ENCODE measurements at places on chromosomes 13 and 19. TPM values are rescaled to one million over a fixed set of nuclear protein-coding genes. Genes with fewer than 3 reads are reported as not detected.

GRCh38 chr13:90185734-90186133, 1161.8 kb upstream of the MIR17HG start:
- no peak overlapping the region for H3K27ac ChIP-seq
- no peak overlapping the region for H3K4me3 ChIP-seq
- no peak for DNase-seq
- no peaks in the 10 kb centered on the region for H3K36me3 ChIP-seq

- peaks cover 12% of the 10 kb centered on the region for H3K4me1 ChIP-seq
- no peak for DNase-seq
- peaks cover 36% of the 10 kb centered on the region for H3K27me3 ChIP-seq
- no peaks in the 10 kb centered on the region for H3K36me3 ChIP-seq
- no peak within 1 kb of the TSS for H3K4me3 ChIP-seq
- no peak within 1 kb of the TSS for H3K27ac ChIP-seq
Observed at GRCh38 chr19:10010247-10010691, at the start of gene COL5A3. Gene COL5A3, minus strand, starts transcription at chr19:10010504. Its CDS starts 119 bp downstream, at chr19:10010385.

ZNF420 gene
- total RNA-seq = 5.5 TPM

GRCh38 chr19:18053576-18054219, 33.0 kb downstream of the IL12RB1 start:
- no peak overlapping the region for H3K27ac ChIP-seq
- peaks cover 20% of the 10 kb centered on the region for H3K4me1 ChIP-seq
- H3K4me3 ChIP-seq = no peak overlapping the region
- H3K36me3 ChIP-seq = peaks cover 4% of the 10 kb centered on the region

LGALS4 gene
- total RNA-seq = 1.6 TPM

DNA sequence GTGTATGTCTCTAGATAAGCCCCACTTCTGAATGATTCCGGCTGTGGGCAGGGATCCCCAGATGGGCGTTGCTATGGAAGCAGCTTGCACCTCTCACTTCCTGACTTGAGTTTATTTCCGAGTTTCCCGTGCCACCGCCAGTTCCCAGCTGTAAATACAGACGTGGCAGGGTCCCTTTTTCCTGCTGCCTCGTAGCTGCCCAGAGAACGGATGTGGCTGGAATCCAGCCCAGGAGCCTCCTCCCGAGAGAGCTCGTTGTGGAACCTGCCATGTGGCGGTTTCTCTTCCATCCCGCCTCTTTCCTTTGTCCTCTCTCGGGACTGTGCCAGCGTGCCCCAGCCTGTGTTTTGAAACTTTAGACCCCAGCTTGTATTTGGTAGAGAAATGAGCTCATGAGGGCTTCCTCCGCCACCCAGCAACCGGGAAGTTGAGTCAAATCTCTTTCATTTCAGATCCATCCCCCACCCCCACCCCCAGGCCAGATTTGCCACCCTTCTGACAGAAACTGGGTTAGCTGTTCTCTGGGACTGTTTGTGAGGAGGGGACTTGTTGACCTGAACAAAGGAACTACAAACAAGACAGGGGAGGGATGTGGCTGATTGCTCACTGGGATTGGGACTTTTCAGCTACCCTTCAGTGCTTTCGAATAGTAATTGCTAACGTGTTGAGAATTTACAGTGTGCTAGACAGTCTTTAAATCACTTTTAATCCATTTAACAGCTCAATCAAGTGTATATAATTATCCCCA, 96.6 kb downstream of the SIPA1L3 start:
- H3K36me3 ChIP-seq = no peaks in the 10 kb centered on the region
- H3K4me3 ChIP-seq = no peak overlapping the region
- DNase-seq = no peak
- no peak overlapping the region for H3K27ac ChIP-seq

DNA sequence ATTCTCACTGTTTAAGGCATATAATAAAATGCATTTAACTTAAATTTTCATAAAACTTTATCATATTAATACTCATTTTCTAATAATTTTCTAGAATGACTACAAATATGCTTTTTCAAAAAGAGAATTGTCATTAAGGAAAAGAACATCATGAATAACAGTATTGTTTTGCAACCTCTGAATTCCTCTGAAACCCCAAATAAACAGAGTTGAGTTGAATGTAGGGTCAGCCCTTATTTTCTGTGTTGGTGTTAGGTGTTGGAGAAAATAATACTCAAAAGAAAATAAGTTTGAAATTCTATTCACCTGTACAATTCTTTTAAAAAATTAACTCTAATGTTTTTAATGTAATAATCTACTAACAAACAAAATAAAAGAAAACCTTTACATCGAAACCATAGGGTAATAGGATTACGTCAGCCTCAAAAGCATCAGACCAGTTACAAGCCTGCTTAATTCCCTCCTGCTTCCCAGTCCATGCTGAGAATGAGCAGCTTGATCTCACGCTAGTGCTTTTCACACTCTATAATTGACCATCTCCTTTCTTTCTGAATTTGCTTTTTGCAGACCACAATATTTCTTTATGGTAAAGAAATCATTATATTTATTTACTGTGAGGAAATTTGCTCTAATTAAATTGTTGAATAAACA, 160.9 kb downstream of the PCDH9 start:
- H3K27me3 ChIP-seq = no peaks in the 10 kb centered on the region
- no peak overlapping the region for H3K27ac ChIP-seq
- DNase-seq = no peak
- no peaks in the 10 kb centered on the region for H3K36me3 ChIP-seq
- H3K4me1 ChIP-seq = no peaks in the 10 kb centered on the region
- H3K4me3 ChIP-seq = no peak overlapping the region

DNA sequence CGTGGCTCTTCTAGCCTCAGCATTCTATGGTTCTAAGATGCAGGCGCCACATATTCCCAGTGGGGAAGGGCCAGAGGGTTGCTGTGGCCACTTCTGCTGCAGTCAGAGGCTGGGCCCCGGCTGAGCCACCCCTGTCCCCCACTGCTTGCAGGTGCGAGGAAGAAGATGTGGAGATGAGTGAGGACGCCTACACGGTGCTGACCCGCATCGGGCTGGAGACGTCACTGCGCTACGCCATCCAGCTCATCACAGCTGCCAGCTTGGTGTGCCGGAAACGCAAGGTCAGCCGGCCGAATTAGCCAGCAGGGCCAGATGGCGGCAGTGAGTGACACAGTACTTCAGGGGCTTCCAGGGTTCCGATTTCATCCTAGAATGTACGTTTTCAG, 2.0 kb downstream of the LHB start:
- H3K4me3 ChIP-seq = no peak overlapping the region
- no peak for DNase-seq
- peaks cover 8% of the 10 kb centered on the region for H3K27me3 ChIP-seq
- H3K36me3 ChIP-seq = peaks cover 35% of the 10 kb centered on the region
- H3K4me1 ChIP-seq = peaks cover 11% of the 10 kb centered on the region

OR10H1 gene
- total RNA-seq = not detected

AMH gene
- 4.3 TPM for total RNA-seq

ZNF443 gene
- total RNA-seq = 4.3 TPM

DNA sequence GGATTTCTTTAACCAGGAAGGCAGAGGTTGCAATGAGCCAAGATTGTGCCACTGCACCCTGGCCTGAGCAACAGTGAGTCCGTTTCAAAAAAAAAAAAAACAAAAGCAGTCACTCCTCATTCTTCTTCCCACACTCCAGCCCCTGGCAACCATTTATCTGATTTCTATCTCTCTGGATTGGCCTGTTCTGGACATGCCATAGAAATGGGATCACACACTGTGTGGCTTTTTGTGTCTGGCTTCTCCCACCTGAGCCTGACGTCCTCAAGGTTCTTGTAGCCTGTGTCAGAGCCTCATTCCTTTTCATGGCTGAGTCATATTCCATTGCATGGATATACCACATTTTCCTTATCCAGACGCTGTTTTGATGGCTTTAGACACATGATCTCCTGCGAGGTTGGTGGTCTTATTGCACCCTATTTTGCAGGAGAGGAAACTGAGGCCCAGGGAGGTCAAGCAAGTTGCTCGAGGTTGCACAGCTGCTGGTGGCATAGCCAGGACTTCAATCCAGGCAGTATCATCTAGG, 15.8 kb upstream of the FEM1A start:
- no peaks in the 10 kb centered on the region for H3K36me3 ChIP-seq
- no peak for DNase-seq
- H3K4me3 ChIP-seq = no peak overlapping the region
- H3K27me3 ChIP-seq = peaks cover 2% of the 10 kb centered on the region
- H3K4me1 ChIP-seq = no peaks in the 10 kb centered on the region

GRCh38 chr13:21584973-21585592, 18.9 kb downstream of the MICU2 start:
- no peak for DNase-seq
- H3K36me3 ChIP-seq = peaks cover 25% of the 10 kb centered on the region
- H3K27ac ChIP-seq = no peak overlapping the region
- H3K4me1 ChIP-seq = peaks cover 19% of the 10 kb centered on the region
- no peak overlapping the region for H3K4me3 ChIP-seq
- no peaks in the 10 kb centered on the region for H3K27me3 ChIP-seq

DNA sequence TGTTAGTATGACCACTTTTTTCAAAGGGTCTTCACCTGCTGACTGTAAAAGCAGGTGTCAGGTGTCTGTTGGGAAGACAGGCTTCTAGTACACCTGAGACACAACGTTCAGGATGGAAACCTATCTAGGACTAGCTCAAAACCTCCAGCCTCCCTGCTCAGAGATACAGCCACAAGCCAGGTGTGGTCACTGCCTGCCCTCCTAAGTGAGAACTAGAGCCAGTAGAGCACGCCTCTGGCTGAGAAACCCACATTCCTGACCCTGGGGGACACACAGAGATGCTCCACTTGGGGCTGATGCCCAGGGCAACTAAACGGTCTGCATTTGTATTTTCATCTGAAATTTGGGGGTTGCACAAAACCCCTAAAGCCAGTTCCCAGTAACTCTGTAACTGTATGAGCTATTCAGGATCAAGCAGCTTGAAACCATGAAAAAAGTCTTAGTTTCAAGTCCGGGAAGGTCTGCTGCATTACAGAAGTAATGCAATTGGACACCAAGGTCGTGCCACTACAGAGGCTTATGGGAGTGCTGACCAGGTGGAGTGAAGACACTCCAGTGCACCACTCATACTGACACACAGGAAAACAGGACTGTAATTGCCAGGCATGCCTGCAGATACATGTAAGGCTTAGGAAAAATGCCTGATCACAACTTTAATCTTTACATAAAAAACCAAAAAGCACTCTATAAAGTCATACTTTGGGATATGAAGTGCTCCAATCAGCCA, 27.8 kb downstream of the ANKRD10 start:
- peaks cover 6% of the 10 kb centered on the region for H3K36me3 ChIP-seq
- DNase-seq = no peak
- peaks cover 12% of the 10 kb centered on the region for H3K4me1 ChIP-seq
- H3K4me3 ChIP-seq = no peak overlapping the region
- H3K27ac ChIP-seq = no peak overlapping the region

CDC37 gene
- total RNA-seq = 300 TPM

PEAK3 gene
- 0.18 TPM for total RNA-seq

GRCh38 chr13:70747262-70747661, 639.0 kb upstream of the KLHL1 start:
- DNase-seq = no peak
- H3K36me3 ChIP-seq = no peaks in the 10 kb centered on the region
- no peak overlapping the region for H3K27ac ChIP-seq
- H3K4me1 ChIP-seq = no peaks in the 10 kb centered on the region
- no peak overlapping the region for H3K4me3 ChIP-seq
- H3K27me3 ChIP-seq = no peaks in the 10 kb centered on the region

UBL3 gene
- total RNA-seq = 8.5 TPM

GRCh38 chr13:46313024-46313423, 74.0 kb downstream of the RUBCNL start:
- H3K27me3 ChIP-seq = no peaks in the 10 kb centered on the region
- peaks cover 19% of the 10 kb centered on the region for H3K4me1 ChIP-seq
- no peak overlapping the region for H3K4me3 ChIP-seq
- no peak overlapping the region for H3K27ac ChIP-seq
- peaks cover 52% of the 10 kb centered on the region for H3K36me3 ChIP-seq

NLRP12 gene
- total RNA-seq = not detected

- peaks cover 15% of the 10 kb centered on the region for H3K4me1 ChIP-seq
- no peak overlapping the region for H3K27ac ChIP-seq
- no peaks in the 10 kb centered on the region for H3K36me3 ChIP-seq
- H3K27me3 ChIP-seq = peaks cover 21% of the 10 kb centered on the region
- no peak for DNase-seq
Observed at GRCh38 chr13:51063909-51064308, 47.2 kb downstream of the C13orf42 start.

DNA sequence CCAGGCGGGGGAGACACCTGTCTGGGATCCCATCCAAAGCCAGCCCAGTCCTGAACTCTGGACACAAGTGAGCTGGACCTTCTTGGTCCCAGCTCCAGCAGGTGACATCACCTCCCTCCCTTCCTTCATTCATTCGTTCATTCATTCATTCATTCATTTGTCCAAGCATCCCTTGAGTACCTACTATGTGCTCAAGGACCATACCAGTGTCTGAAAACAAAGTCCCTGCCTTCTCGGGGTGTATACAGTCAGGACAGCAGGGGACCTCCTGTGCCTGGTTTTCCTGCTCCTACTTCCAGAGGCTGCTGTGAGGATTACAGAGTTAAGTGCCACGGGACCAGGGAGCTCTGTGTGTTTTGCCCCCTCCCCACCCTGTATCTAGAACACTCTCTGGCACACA, 14.0 kb downstream of the ACER1 start:
- no peak overlapping the region for H3K27ac ChIP-seq
- no peak for DNase-seq
- H3K4me1 ChIP-seq = no peaks in the 10 kb centered on the region
- H3K36me3 ChIP-seq = no peaks in the 10 kb centered on the region
- no peaks in the 10 kb centered on the region for H3K27me3 ChIP-seq

- H3K27me3 ChIP-seq = no peaks in the 10 kb centered on the region
- H3K4me1 ChIP-seq = no peaks in the 10 kb centered on the region
- no peak overlapping the region for H3K27ac ChIP-seq
Observed at GRCh38 chr19:30896554-30896953, 452.7 kb downstream of the TSHZ3 start.

DNA sequence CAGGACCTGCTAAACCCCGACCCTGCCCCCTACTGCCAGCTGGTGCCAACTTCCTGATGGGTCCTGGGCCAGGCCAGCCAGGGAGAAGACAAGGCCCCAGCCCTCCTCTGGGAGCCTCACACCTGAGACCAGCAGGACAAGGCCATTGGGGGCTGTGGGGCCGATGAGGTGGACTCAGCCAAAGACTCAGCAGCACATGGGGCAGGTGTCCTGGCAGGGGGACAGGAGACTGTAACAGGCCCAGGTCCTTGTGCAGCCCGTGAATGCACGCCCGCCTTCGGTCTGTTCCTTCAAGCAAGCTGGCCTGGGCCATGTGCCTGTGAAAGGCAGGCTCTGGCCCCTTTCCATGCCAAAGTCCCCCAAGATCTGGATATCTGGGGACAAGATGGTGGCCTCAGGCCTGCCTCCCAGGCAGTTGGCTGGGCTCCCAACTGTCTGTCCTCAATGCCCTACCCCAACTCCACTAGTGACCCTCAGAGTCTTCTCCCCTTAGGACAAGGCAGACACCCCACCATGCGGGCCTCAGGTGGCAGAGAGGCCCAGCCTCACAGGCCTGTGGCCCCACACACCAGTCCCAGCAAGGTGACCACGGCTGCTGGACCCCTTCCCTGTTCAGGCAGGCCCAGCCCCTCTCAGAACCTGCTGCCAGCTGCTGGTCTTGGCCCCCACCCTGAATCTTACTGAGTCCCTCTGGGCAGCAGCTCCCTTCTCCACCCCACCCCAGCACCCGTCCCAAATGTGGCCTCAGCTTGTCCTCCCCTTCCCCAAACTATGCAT, 12.3 kb downstream of the CEACAM19 start:
- H3K4me3 ChIP-seq = no peak overlapping the region
- DNase-seq = no peak
- H3K27ac ChIP-seq = no peak overlapping the region
- peaks cover 7% of the 10 kb centered on the region for H3K4me1 ChIP-seq
- peaks cover 3% of the 10 kb centered on the region for H3K27me3 ChIP-seq

GEMIN7 gene
- total RNA-seq = 49.4 TPM

Data from activated T-helper 2 cell treated with anti-CD3 and anti-CD28 coated beads, Interferon-gamma antibody, Interleukin-2, Interleukin-4, amounts not matched to agents 10 μg/mL and 5 μg/mL and 100 μg/mL, durations not matched to agents 14 hours and 24 hours and 36 hours (primary cell).